ENCODE measurements at places on chromosomes 16 and 17.

DNA sequence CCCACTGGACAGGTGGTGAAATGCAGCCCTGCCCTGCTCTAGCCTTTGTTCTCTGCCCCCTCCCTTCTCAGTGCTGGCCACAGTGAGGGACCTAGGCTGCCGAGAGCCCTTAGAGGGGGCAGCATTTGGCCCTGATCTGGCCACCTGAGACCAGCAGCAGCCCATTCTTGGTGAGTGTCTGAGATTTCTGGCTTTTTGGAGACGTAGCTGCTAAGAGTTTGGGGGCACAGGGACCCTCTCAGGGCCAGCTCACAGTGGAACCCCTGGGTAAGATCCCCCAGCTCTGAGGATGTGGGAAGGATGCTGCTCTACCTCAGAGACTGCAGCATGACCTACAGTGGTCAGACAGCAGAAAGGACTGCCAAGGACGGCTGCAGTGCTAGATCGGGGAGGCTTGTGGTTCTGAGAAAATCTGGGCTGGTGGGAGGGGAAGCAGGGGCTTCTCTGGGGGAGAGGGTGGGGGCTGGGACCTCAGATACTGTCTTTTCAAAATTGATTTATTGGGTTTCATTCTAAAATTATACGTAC is 13.3 kb downstream of the GRB7 start:
- no peak for DNase-seq

GRCh38 chr17:61285526-61286320 is 113.9 kb upstream of the TBX2 start:
- DNase-seq = no peak

DNA sequence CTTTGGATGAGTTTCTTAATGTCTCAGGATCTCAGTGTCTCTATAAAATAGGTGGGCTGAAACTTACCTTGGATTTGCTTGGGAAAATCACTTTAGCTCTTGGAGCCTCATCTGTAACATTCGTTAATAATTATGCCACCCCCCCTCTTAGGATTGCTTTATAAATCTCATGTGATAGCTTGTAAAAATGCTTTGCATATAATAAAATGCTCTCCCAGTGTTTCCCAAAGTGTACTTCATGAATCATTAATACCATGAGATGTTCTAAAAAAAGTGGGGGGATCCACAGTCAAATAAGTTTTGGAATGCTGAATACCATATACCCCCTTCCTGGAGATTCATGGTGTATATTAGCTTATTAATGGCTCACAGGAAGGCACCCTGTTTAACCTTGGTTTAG is 5.2 kb downstream of the KRT39 start:
- DNase-seq = no peak

- DNase-seq = no peak
Measured at GRCh38 chr17:40588552-40588951, 23.3 kb upstream of the CCR7 start.

GRCh38 chr16:14377326-14377725 is 252.7 kb downstream of the PARN start:
- DNase-seq = no peak

DNA sequence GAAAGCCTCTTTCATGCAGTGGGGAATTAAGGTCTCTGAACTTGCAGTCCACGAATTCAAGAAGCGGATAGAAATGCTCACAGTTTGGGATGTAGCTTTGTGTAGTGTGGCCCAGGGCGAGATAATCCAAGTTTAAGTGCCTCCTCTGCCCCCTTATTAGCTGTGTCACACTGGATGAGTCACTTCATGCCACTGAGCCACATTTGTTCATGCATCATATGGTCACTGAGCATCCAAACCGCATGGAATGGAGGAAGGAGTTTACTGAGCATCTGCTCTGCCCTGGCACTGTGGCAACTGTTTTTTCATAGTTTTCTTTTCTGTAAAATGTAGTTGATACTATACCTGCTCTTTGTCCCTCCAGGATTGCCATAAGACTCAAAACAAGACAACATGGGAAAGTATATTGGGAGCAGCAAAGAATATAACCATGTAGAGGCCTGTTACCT is 15.1 kb upstream of the DHX8 start:
- DNase-seq = peak; percentile 47

DNA sequence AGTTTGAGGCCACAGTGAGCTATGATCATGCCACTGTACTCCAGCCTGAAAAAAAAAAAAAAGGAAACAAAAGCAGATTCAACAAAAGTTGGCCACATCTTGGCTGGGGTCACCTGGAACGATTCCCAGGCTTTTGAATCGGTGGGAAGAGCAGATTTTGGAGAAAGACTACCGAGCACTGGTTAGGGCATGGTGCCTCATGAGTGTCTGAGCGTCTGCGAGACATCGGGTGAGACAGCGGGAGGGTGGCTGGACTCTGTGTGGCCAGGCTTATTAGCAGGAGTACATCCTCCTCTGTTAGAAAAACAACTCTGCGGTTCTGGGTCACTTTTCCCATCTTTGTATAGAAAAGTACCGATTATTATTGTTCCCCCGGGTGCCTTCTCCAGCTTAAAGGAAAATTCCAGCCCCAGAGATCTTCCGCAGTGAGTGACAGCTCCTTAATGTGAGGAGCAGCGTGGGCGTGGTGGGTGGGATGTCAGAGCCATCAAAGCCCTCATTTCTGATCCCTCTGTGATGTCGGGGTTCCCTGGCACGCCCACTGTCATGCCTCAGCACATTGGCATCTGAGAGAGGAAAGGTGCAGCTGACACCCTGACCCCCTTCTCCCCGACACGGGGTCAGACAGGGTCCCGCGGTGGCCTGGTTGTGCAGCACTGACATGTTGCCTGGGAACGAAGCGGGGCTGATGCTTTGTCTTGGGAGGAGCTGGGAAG is 6.9 kb downstream of the RGS9 start:
- no peak for DNase-seq

- no peak for DNase-seq
Measured at GRCh38 chr17:77798031-77798430, 160.5 kb upstream of the TNRC6C start.

DNA sequence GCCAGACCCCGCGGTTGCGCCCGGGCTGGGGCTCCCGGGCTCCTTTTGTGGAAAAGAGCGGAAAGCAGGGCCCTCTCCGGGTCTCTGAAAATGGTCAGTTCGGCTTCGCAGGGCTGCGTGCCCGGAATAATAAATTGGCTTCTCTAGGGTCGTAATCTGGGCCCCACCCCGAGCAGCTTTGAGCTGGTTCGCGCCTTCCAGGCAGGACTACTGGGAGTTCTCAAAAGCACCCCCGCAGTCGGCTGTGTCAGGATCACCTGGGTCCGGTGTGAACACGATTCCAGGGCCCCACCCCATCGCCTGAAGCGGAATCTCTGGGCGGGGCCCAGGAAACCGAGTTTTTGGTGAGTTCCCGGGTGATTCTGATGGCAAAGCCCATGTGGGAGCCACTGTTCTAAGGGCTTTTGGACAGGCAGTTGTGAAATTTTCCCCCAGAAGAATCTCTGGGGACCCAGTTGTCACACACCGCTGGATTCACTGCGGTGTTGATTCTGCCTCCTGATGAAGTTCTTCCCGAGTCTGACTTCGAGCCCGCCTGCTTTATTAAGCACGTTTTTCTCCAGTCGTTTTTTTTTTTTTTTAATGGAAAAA is 77.0 kb downstream of the MRC2 start:
- DNase-seq = no peak

GRCh38 chr17:67555855-67556254 is 161.9 kb upstream of the NOL11 start:
- DNase-seq = no peak

DNA sequence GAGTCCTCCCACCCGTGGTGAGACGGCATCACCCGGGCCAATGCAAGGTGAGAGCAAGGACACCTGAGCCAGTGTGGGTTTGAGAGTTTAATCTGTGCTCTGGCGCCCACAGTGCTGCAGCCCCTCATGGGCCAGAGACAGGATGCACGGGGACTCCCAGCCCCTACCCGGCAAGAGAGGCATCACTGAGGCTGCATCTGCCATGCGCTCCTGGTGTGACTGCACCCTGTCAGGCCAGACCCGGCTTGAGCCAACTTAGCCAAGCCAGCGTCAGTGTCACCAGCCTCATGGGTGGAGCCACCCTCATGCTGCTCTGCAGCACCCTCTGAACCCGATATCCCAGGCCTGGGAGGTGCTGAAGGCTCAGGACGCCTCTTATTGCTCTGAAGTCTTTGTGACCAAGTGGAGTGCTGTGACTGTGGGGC is 1.3 kb upstream of the BRICD5 start:
- no peak for DNase-seq

- no peak for DNase-seq
Measured at GRCh38 chr17:2602597-2603017, 9.2 kb downstream of the PAFAH1B1 start.

DNA sequence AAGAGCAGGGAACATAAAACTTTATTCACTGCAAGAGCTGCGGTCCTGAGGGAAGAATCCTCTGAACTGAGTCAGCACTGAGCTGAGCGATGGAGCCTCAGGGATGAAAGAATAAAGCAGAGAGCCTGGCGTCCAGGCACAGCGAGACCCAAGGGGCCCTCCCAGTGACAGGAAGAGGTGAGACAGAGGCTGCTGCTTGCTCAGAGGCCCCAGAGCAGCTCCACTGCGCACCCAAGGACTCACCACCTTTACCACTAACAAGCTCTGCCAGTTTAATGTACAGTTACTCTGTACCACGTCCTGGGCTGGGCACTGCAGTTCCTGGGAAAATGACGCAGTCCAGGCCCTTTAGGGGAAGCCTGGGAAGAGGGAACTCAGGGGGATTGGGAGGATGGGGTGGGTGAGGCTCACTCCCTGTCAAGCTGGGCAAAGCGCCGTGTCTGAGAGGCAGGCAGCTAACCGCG is 5.6 kb downstream of the GFAP start:
- DNase-seq = peak; percentile 65

DNA sequence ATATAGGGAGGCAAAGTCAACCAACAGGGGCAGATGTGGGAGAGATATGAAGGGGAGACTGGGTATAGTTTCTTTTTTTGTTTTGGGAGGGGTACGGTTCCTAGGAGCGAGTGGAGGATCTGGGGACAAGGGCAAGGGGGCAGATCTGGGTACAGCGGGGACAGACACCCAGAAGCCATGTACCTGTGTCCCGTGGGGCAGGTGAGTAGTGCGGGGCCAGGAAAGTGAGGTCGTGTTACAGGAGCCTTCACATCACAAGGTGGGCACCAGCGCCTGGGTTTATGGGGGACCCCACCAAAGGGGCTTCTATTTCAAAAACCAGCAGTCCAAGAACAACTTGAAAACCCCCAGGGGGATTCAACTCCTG is 11.5 kb downstream of the LITAF start:
- DNase-seq = no peak

GRCh38 chr17:70987867-70988340 is 818.6 kb downstream of the KCNJ2 start:
- no peak for DNase-seq

DNA sequence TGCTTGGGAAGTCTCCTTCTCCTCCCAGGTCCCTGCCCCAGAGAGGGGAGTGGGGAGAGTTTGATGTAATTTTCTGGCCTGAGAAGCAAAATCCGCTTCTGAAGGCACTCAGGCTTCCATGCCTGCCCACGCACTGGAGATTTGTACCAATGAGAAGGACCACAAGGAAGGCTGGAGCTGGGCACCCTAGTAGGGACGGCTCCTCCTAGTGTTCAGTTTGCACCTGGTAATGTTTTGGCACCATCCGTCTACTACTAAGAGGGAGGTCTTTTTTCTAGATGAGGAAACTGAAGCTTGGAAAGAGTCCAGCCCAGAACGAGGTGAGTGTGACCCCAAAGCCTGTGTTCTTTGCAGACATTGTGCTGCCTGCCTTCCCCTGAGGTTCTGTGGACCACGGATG is 83.6 kb upstream of the NLRP1 start:
- no peak for DNase-seq

GRCh38 chr17:19317359-19318095 is 45.0 kb downstream of the B9D1 start:
- DNase-seq = peak; percentile 49

DNA sequence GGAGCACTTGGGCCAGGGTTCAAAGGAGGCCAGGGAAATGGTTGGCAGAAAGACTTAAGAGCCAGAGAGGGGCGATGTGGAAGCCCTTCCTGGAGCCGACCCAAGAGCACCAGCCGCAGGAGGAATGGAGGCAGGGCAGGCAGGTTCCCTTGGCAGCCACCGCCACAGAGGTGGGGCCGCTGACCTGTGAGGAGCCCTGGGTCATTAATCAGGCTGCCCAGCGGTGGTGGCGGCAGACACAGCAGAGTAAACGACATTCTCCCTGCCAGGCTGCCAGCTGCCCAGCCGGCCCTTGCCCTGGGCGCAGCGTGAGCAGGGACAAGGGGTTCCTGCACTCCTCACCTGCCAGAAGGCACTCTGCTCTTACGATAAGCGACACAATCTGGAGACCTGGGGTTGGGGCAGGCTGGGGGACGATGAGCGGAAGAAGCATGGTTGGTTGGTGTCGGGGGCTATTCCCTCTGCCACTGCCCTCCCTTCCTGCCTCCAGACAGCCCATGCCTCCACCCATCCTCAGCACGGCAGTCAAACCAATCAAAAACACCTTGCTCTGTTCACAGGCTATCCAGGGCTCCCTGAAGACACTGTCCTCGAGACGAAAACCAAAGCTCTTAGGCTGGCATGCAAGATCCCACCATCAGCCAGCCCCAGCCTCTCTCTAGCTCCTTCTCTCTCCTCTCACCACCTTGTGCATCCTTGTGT is 40.9 kb downstream of the PLXDC1 start:
- no peak for DNase-seq

- DNase-seq = peak; percentile 53
Measured at GRCh38 chr17:73042809-73043685, 49.4 kb downstream of the SLC39A11 start.

GRCh38 chr16:28298511-28298878 is 6.2 kb downstream of the SBK1 start:
- no peak for DNase-seq

DNA sequence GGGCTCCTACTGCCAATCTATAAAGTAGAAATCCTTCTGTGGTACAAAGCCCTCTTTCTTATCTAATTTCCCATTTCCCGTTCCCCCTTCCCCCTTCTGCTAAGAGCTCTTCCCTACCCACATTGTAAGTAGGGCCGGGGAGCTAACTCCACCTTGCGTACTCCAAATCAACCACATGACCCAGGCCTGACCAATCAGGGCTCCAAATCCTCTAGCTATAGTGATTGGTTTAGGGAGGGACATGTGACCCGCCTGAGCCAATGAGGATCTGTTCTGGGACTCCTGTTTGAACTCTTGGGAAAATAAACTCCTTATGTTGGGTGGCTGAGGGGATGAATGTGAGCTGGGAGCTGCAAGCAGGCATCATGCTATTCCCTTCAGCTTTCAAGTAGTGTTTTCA is 40.9 kb upstream of the MEOX1 start:
- no peak for DNase-seq

- no peak for DNase-seq
Measured at GRCh38 chr17:68710976-68711375, 109.8 kb upstream of the FAM20A start.

DNA sequence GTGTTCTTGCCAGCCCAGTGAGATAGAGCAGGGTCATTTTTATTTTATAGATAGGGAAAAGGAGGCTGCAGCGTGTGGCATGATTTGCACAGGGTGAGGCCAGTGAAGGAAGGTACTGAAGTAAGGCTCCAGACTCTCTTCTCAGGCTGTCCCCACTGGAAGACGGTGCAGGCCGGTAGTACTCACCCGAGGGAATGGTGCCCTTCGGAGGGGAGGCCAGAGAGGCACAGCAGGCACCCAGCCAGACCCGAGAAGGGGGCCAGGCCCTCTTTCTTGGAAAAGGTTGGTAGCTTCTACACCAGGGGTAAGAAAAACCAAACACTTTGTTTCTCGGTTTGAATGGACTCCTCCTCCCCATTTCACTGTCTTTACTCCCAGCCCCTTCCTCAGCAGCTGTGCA is 288 bp downstream of the ANKRD40CL start:
- DNase-seq = no peak
